A172 (cell line): ENCODE measurements at places on chromosomes 7 and 10. TPM values are rescaled to one million over a fixed set of nuclear protein-coding genes. Genes with fewer than 3 reads are reported as not detected.

The PTPRN2 gene
- total RNA-seq: 2.2 and 4.4 TPM in 2 replicates

The DYDC2 gene
- total RNA-seq: 0.12 and 1.2 TPM in 2 replicates

The CYP3A7 gene
- total RNA-seq: not detected in 2 replicates

The SPRN gene
- not detected in 2 replicates for total RNA-seq

The ELMO1 gene
- 12.9 and 24.0 TPM in 2 replicates for total RNA-seq

The NRP1 gene
- total RNA-seq: 134 and 136 TPM in 2 replicates

The NCF1 gene
- total RNA-seq: not detected in 2 replicates

The TBXAS1 gene
- 0.26 and 0.83 TPM in 2 replicates for total RNA-seq

The ADK gene
- total RNA-seq: 51.4 and 52.5 TPM in 2 replicates

The RHOBTB1 gene
- 44.4 and 57.2 TPM in 2 replicates for total RNA-seq

The NEURL1 gene
- total RNA-seq: 0.17 TPM in 1 of 2 replicates, not detected in the other

The AP1S1 gene
- total RNA-seq: 332 and 409 TPM in 2 replicates

The DMBT1 gene
- total RNA-seq: not detected in 2 replicates

The WAPL gene
- 44.2 and 53.0 TPM in 2 replicates for total RNA-seq

The C10orf95 gene
- not detected in 2 replicates for total RNA-seq

The LRWD1 gene
- total RNA-seq: 43.6 and 52.0 TPM in 2 replicates

The CCDC7 gene
- 7.4 and 17.5 TPM in 2 replicates for total RNA-seq

The SAP25 gene
- total RNA-seq: 0.19 and 0.55 TPM in 2 replicates
